ENCODE measurements at places on chromosomes 4 and X.

DNA sequence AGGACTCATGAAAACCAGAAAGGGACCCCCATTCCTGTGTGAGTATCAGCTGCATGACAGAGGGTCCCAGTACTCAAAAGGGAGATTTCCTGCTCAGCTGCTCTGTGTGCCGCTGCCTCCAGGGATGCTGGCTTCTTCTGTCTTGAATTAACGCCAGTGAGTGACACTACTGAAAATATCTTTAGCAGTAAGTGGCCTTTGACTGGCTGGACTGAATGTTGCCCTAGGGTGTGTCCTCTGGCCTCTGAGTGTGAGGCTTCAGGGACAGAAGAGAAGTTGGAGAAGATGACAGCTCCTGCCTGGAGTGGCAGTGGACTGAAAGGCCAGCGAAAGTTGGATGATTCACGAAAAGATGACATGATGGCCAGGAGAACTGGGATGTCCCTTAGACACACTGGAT is 95.4 kb downstream of the LIMCH1 start:
- DNase-seq, result no peak

DNA sequence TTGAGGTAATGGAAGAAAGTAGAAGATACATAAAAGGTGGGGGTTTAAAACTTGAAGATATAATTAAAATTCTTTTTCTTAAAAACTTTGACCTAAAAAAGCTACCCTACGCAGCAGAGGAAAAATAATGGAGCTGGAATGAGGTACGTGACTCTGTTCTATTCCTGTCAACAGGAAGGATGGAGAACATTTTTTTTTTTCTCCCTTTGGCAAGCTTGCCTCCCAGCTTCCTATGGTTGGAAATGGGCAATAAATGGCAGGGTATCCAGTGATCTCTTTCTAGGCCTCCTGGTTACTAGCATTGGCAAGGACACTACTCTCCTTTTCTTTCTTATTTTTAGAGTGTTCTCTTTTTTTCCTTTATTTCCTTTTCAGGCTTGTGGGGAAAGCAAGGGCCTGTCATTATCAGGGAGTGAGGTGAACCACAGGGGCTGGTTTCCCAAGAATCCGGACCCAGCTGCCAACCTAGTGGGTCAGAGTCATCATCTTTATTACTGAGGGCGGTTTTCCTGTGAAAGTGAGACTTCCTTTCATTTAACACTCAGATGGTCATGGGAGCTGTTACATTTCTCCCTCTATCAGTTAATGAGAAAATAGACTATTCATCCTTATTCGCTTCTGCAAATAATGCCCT is 224.6 kb downstream of the SPRY1 start:
- DNase-seq, result no peak

DNA sequence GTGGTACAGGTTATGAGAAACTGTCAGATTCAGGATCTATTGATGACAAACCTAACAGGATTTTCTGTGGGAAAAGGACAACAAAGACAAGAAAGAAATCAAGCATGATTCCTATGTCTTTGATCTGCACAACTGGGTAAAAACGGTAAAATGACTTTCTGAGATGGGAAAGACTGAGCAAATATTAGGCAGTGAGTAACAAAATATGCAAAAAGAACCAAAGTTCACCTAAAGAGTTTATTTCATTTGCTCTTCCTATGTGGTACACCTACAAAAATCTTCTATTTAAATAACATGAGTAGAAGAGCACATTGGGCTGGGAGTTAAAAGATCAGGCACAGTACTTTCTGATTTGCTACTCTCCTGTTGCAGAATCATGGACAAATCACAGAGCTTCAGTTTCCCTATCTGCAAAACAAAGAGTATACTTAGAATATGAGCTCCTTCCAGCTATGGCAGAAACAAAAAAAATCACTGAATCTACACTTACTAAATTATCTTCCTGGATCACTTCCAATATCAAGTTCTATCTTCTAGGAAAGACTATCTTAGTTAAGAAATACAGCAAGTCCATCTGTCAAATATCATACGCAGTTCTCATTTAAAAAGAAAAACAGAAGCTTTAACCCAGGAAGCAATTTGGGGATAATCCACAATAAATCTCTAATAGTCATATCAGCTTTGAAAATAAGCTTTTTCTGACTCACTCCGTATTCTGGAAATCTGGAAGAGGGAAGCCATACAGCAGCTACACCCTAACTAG is 37.4 kb downstream of the NFXL1 start:
- no peak for DNase-seq

GRCh38 chr4:15777697-15778288 is 335 bp upstream of the CD38 start:
- DNase-seq, result no peak

GRCh38 chr4:108172231-108172752 is 3.6 kb upstream of the LEF1 start:
- no peak for DNase-seq

GRCh38 chrX:50066318-50066937 is 134.4 kb downstream of the AKAP4 start:
- DNase-seq, result no peak

DNA sequence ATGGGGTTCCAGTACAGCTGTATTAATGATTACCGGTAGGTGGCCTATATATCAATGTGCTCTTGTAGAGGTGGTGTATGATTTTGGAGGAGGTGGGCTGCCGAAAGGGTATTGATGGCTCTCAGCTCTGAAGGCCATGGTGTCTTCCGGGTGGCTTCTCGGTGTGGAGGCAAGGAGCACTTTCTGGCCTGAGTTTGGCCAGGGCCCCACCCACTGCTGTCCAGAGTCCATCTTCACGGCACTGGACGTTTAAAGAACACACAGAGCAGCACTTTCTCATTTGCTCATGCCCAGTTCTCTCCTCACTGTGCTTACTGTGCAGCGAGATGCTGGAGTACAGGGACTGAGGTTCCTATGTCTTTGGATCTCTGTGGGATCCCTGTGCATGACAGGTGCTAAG is 16.1 kb downstream of the BST1 start:
- DNase-seq, result no peak

All from NCI-H345 (cell line).